ENCODE measurements at places on chromosomes 4 and X.

DNA sequence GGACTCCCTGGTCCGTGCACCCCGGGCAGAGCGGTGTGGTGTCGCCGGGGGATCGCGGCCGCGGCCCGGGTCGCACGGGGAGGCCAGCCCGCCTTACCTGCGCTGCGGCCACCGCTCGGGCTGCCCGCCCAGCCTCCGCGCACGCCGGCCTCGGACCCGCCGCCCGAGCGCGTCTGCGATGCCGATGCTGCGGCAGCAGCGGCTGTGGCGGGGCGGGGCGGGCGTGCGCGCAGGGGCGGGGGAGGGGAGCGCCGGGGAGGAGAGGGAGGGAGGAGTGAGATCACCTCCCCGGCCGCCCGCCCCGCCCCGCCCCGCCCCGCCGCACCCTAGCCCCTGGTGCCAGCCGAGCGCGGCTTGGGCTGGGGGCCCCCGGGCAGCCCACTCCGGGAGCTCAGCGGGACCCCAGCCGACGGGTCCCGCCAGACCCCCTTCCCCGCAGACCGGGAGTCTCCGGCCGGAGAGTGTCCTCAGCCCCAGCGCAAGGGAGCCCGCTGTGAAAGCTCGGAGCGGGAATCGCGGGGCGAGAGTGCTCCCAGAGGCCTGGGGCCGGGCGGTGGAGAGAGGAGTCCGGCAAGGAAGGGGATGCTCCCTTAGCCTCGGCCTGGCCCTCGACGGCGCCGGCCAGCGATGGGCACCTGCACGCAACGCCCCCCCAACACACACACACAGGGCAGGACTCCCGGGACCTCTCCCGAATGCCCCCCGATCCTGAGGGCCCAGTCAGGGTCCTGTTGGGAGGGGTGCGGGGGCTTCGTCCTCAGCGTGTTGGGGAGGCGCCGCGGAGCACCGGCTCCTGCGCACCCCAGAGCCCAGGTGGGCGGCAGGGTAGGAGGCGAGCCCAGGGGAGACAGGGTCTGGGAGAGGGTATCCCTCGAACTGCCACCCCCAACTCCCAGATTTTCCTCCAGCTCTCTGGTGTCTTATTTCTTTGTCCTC is at the start of gene L1CAM:
TSS of gene L1CAM (minus strand) at position 206 of the 936 bp plus-strand sequence. CDS start 10,337 bp downstream, outside the sequence.
- DNase-seq = no peak

DNA sequence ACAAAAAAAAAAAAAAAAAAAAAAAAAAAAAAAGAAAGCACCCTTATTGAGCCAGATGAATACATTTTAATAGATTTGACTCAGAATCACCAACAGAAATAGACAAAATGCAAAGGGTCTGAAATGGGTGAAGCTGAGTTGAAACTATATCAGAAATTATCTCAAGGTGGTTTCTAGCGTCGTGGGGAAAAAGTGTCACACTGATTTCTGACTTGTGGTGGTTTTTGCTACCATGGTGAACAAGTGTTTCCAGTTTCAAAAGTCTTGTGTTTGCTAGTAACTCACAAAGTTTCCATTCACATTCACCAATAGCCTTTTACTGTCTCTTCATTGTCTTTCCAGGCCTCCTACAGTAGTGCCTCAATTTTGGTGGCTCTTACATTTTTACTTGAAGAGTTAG is 135.5 kb downstream of the ARHGAP24 start:
- no peak for DNase-seq

DNA sequence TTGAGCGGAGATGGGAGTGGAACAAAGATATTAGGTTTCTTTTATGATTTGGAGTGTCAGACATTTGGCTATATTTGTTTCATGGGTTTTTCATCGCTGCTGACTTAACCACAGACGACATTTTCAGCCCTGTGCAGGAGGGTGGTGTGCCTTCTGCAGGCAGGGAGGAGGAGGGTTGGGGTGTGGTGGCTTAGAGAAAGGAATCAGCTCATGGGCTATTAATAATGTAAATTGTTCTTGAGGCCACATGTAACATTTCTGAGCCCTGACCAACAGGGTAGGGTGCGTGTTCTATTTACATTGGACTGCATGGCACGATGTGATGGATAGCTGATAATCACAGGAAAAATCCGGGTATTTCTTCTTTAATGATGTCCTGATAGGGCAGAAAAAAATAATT is 67.6 kb downstream of the POLA1 start:
- no peak for DNase-seq

GRCh38 chr4:6467600-6467999 is 4.8 kb downstream of the PPP2R2C start:
- DNase-seq = no peak

- DNase-seq = no peak
These were observed 2.3 kb upstream of the FNIP2 start for GRCh38 chr4:158766434-158767044.

Data from C1 segment of cervical spinal cord (tissue), 14 donors.